ENCODE measurements at places on chromosomes 1 and 21.

DNA sequence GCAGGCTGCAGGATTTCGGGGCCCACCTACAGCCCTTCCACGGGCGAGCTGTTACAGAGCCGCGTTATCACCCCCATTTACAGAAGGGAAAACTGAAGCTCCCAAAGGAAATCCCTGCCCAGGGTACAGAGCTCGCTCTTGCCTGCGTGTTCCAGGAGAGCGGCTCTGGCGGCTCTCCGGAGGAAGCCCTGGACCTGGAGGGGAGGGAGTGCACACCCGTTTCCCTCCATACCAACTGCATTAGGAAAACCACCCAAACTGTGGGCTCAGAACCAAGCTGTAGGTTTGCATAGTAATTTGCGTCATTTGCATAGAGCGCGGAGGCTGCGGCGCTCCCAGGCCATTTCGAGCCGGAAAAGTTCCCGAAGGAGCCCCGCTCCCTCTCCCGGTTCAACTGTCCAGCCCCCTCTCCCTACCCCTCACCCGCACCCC lies 24.7 kb upstream of the ADGRB2 start:
- DNase-seq, result no peak

DNA sequence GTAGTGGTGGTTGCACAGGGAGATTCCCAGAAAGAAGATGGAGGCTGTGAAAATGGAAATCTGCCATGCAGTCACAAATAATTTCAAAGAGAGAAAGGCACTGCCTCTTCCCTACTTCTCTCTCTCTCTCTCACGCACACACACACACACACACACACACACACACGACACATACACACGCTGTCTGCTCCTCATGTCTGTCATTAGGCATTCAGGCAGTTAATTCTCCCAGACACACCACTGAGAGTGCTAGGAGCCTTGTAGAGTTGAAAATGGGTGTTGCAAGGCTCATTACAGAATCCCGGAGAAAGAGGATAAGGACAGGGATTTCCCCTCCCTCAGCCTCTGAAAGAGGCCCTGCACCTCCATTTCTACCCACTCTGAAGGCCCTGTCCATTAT lies 47.8 kb upstream of the LRRN2 start:
- DNase-seq, result no peak

- DNase-seq, result no peak
Observed at GRCh38 chr1:39250460-39251240, 46.2 kb downstream of the MACF1 start.

DNA sequence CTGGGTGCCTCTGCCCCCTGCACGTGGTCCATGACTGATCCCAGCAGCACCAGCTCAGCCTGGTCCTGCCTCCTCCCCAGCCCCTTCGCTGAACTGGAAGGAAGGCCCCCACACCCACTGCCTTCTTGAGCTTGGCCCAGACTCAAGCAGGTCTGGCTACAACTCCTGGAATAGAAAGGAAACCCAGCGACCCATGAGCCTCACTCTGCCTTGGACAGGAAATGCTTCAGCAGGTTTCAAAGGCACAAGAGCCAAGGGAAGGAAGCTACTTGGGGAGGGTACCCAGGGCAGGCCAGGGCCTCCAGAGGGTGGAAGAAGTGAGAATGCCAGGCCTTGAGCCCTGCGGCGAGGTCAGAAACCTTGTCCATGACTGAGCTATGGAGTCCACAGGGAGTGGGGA lies 35.9 kb upstream of the RD3 start:
- no peak for DNase-seq

DNA sequence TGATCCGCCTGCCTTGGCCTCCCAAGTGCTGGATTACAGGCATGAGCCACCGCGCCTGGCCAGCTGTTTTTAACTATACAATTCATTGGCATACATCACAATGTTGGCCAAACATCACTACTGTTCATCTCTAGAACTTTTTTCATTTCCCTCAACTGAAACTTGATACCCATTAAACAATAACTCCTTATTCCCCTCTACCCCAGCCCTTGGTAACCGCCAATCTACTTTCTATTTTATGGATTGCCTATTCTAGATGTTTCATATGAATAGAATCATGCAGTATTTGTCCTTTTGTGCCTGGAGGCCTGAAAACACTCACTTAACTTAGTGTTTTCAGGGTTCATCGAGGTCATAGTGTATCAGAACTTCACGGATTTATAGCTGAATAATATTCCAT lies 16.2 kb downstream of the BTF3L4 start:
- DNase-seq, result no peak

DNA sequence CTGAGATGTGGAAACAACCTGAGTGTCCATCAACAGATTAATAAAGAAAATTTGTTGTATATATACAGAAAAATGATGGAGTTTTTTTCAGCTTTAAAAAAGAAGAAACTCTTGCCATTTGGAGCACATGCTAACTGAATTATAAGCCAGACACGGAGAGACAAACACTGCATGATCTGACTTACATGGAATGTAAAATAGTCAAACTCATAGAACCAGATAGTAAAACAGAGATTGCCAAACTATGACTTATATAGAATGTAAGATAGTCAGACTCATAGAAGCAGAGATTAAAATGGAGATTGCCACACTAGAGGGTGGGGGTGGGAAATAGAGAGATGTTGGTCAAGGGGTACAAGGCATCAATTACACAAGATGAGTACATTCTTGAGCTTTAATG lies 1786.6 kb downstream of the PLA2G4A start:
- DNase-seq, result no peak

DNA sequence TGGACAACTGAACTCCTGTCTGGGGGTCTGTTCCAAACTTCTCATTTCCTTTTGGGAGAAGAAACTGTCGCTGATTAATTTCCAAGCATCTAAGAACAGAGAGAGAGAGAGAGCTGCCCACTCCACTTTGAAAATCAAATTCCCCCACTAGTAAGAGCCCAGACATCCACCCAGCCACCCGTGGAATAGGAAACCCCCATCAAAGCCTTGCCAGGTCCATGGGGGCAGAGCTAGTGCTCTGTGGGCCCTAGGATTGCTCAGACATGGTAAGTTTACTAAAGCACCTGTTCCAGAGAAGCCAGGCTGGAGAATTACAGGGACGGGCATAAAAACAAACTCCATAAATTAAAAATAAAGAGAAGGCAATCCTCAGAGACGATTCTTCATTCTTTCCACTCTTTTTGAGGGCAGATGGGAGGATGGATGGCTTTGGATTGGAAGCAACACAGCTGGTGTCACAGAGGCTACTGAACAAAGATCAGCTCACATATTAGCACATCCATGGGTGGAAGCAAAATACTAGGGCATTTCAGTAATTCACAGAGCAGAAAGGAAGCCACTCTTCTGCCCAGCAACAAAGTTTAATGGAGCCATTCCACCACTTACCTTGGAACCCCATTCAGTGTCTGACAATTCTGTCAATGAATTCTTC lies 103.9 kb downstream of the COLGALT2 start:
- DNase-seq, result no peak

- DNase-seq, result no peak
Observed at GRCh38 chr1:31216016-31216415, 23.7 kb downstream of the NKAIN1 start.

DNA sequence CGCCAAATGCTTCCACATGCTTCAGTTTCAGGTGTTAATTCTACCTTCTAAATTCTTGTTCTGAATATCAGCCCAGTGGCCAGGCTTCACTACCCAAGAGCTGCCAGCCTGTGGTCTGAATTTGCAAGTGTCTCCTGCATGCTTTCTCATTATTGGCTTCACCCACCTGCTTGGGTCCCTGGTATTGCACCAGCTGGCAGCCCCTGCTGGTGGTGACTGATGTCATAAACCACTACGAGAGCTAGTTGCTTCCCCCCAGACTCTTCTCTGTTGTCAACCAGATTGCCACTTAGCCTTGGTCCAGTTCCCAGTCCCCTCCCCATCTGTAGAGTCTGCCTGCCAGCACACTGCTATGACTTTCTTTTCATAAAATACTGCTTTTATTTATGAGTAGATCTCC lies 197.7 kb upstream of the DUSP10 start:
- peak; percentile 74 for DNase-seq

GRCh38 chr1:171296897-171297296 lies 17.1 kb upstream of the FMO4 start:
- no peak for DNase-seq

DNA sequence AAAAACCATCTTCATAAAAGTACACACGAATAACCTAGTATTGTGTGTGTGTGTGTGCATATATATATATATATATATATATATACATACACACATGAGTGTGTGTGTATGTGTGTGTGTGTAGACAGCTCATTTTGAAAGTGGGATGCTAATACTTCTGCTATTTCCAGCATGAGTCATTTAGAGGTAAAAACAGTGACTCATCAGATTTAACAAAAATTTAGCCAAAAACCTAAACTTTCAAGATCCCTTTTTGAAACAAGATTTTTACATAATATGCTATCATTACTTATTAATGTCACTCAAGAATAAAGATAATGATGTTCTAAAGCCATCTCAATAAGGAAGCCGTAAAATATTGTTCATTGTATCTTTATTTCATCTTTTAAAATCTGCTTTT lies 35.6 kb upstream of the ADGRL4 start:
- no peak for DNase-seq

DNA sequence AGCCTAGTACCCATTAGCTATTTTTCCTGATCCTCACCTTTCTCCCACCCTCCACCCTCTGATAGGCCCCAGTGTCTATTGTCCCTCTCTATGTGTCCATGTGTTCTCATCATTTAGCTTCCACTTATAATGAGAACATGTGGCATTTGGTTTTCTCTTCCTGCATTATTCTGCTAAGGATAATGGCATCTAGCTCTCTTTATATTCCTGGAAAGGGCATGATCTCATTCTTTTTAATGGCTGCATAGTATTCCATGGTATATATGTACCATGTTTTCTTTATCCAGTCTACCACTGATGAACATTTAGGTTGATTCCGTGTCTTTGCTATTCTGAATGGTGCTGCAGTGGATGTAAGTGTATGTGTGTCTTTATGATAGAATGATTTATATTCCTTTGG lies 178.9 kb downstream of the NEK7 start:
- DNase-seq, result no peak

DNA sequence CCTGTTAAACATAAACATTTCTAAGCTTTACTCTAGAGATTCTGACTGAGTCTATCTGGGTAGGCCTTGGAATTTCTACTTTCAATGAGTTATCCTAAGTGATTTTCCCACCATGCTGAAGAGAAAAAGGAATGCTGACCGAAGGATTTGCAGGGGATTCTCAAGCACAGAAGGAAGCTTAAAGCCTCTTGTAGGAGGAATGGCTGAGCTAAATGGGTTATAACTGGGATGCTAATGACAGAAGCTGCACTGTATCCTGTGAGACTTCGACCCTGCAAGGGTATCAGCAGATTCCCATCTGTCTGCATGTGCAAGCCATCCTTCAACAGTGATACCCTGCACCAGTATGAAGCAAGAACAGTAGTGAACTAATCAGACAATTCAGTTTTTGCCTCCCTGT lies 35.4 kb downstream of the SLC35D1 start:
- DNase-seq, result no peak

DNA sequence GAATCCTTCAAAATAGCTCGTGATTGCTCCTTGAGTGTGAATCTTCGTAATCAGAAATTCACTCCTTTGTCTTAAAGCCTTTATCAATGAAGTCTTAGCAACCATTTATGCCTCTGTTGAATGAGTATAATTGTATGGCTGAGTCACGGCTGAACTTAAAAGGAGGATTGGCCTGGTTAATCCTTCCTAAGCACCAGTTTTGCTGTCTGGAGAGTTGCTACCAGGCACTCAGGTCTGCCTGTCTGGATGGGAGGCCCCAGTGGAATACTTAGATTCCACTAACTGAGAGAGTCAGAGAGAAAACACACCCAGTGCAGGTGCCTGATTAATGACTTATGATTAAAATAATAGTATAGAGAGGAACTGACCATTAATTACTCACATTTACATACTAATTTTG lies 7.6 kb upstream of the HHAT start:
- DNase-seq, result no peak

DNA sequence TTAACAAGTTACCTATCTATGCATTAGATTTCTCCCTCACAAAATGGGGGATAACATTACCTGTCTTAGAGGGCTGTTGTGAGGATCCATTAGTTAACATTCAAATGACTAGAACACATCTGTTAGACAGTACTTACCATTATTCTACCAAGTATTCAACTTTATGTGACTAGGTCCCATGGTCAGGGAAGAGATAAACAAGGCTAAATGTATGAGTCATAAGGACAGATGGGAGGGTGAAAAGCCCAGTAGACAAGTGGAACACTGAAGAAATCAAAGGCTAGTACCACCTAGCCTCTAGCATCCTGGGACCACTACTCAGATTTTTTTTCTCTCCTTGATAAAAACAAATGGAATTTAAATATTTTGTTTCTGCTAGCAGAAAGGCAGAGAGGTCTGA lies 9.0 kb upstream of the VHLL start:
- no peak for DNase-seq

DNA sequence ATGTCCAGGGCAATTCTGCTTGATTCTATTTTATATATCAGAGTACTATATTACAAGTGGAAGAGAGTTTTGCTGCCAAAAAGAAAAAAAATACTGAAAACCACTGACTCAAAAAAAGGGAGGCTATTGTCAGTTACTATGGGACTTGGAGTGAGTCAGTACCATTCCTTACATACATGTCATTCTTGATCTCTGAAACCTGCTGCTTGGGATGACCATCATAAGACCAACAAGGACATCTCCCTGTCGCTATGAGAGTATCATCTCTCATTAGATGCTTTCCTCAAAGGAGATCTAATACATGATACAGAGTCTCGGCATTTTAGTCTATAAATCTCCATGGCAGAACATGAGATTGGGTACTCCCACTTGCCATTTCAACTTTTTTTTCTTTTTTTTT lies 11.8 kb upstream of the INPP5B start:
- no peak for DNase-seq

GRCh38 chr1:98130408-98130807 lies 209.6 kb upstream of the DPYD start:
- no peak for DNase-seq

DNA sequence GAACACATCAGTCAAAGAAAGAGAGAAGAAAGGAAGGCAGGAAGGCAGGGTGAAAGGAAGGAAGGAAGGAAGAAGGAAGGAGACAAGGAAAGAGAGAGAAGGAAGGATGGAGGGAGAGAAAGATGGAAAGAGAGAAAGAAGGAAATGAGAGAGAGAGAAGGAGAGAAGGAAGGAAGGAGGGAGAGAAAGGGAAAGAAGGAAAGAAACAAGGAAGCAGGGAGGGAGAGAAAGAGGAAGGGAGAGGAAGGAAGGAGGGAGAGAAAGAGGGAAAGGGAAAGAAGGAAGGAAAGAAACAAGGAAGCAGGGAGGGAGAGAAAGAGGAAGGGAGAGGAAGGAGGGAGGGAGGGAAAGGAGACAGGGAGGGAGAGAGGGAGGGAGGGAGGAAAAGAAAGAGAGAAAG lies 35.4 kb upstream of the SAMD11 start:
- no peak for DNase-seq

GRCh38 chr1:217647791-217648190 lies 16.6 kb downstream of the SPATA17 start:
- no peak for DNase-seq

GRCh38 chr1:234665975-234666605 lies 56.1 kb upstream of the IRF2BP2 start:
- no peak for DNase-seq

- DNase-seq, result peak; percentile 24
Observed at GRCh38 chr1:110605901-110606656, at the start of gene KCNA2. KCNA2 (minus strand) TSS chr1:110606358; CDS start chr1:110604782, 1,576 bp downstream.

GRCh38 chr1:89064632-89065031 lies 376 bp downstream of the GBP1 start:
- DNase-seq, result no peak

GRCh38 chr1:170414989-170415709 lies 116.8 kb upstream of the GORAB start:
- DNase-seq, result no peak

- no peak for DNase-seq
Observed at GRCh38 chr1:207219979-207220889, 101.2 kb upstream of the CD55 start.

- no peak for DNase-seq
Observed at GRCh38 chr21:37008724-37009123, 2.2 kb downstream of the RIPPLY3 start.

GRCh38 chr1:234730770-234731568 lies 121.0 kb upstream of the IRF2BP2 start:
- peak; percentile 69 for DNase-seq

Data from germinal center (tissue), 1 donor.